ENCODE measurements at places on chromosomes 3 and 15. TPM values are rescaled to one million over a fixed set of nuclear protein-coding genes. Genes with fewer than 3 reads are reported as not detected.

DNA sequence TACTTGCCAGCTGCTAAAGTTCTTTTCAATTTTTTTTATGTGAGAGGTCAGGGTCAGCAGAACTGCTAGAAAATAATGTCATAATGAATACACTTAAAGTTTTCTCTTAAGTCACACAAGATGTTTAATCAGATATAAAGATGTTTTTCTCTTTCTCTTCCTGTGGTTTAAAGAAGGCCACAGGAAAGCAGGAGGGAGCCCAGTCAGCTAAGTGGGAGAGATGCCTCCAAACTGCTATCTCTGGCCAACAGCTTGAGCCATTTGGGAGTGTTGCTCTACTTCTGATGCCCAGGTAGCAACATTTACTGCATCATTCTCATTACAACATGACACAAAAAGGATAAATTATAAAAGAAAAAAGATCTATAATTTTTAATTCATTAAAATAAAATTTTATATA, 45.7 kb upstream of the NLGN1 start:
- DNase-seq, result no peak

DNA sequence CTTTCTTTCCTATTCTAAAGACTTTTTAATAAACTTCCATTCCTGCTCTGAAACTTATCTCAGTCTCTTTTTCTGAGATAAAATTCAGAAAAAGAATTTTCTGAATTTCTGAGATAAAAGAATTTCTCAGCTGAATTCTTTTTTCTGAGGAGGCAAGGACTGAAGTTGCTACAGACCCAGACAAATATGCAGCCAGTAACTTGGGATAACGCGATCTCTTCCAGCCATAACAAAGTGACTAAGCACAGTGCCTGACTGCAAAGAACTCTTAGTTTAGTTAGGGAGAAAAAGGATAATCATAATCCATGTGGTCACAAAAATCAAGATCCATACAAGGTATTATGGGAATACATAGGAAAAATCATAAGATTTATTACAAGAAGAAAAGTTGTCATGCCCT, 222.0 kb upstream of the GAP43 start:
- no peak for DNase-seq

- peak; percentile 38 for DNase-seq
Measured at GRCh38 chr3:105448338-105448982, 81.8 kb downstream of the ALCAM start.

DNA sequence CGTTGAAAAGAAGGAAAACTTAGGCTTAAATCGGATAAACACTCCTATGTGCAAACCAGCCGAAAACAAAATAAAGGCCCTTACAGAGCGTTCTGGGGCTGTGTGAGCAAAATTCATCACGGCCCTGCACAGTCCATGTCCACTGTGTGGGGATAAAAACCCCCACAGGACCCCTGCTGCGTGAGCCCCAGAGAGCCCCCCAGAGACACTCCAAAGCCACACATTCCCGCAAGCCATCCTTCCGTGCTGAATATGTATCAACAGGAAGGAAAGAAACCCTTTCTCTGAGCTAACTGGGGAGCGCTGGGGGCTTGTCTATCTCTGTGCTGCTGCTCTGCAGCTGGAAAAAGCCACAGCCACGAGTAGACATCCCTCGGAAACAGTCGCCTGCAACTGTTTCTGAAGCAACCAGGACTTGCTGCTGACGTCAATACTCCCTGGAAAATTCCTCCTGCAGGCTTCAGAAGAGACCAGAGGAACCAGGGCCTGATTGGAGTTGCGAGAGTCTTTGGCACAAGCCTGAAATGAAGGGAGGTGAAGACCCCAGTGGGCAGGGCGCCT, 72.7 kb downstream of the NUP210 start:
- peak; percentile 57 for DNase-seq

GPX1 gene
- total RNA-seq, result 80.3 TPM

THAP10 gene
- total RNA-seq, result 7.3 TPM

CHDH gene
- total RNA-seq, result 1.2 TPM

STRIT1 gene
- 0.82 TPM for total RNA-seq
